ENCODE measurements at places on chromosomes 2 and 18.

DNA sequence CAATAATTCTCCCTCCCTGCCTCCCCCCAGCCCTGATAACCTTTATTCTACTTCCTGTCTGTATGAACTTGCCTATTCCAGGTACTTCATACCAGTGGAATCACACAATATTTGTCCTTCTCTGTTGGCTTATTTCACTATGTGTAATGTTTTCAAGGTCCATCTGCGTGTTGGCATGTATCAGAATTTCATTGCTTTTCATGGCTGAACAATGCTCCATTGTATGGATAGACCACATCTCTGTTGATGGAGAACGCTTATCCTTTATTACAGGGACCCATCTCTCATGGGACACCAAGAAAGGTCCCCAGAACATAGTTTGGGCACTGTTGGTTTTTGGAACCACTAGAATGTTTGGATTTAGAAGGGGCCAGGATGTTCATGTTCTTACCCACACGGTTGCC lies 40.2 kb downstream of the ATOH8 start:
- no peak for DNase-seq

- DNase-seq: no peak
Measured at GRCh38 chr2:54482715-54483114, 26.6 kb downstream of the SPTBN1 start.

GRCh38 chr2:56741601-56742102 lies 557.9 kb downstream of the CCDC85A start:
- no peak for DNase-seq

- no peak for DNase-seq
Measured at GRCh38 chr2:199818026-199818425, 33.0 kb downstream of the FTCDNL1 start.

DNA sequence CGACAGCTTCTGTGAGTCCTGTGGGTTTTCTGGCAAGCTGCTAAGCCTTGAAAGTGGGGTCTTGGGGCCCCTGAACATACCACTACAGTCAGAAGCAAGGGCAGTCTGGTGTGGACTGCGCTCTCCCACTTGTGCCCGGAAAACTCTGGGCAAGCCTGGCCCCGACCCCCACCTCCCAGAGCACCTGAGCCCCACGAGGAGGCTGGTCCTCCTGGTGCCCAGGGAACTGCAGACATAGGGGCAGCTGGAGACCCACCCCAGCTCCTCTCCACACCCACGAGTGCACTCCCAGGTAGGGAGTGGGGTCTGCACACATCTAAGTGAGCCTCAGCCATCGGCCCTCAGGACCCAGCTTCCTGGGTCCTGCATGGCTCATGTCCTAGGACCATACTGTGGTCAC lies 16.2 kb upstream of the GPC1 start:
- no peak for DNase-seq

DNA sequence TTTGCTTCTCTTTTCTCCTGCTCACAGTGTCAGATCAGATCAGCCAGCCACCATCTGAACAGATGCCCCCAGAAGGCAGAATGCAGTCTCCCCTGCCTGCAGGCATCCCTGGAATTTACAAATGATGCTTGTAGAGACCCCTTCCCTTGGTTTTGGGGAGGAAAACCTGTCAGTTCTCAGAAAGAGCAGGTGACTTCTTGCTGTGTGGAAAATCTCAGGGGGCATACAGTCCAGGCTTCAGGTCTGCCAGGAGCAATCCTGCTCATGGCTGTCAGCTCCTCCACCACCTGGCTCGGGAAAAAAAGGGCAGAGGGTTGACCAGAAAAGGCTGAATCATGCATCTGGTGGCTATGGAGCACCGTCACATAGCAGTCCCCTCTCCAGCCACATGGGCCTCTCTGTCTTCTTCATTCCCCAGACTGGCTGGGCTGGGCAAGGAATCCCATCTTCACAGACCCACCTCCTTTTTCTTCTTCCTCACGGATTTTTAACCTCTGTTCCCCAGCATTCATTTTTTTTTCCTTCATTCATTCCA lies 107.0 kb downstream of the KCNF1 start:
- no peak for DNase-seq

DNA sequence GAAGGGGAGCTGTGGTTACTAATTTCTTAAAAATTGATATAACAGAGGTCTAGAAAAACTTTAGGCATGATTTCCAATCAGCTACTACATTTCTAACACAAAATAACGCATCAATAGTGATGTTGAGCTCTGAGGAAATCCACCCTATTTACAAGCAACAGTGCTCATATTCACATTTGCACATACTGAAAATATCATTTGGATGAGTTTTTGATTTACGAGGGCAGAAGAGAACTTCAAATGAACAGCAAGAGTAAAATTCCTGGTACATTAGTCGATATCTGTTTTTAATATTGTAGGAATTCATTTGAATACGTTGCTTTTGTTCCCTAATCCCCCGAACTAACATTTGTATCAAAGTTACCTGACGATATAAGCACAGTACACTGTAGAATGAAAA lies 761.0 kb upstream of the POU3F3 start:
- no peak for DNase-seq

GRCh38 chr2:66437109-66437690 lies 2.3 kb downstream of the MEIS1 start:
- no peak for DNase-seq

- no peak for DNase-seq
Measured at GRCh38 chr18:8947566-8947965, 154.9 kb upstream of the NDUFV2 start.

DNA sequence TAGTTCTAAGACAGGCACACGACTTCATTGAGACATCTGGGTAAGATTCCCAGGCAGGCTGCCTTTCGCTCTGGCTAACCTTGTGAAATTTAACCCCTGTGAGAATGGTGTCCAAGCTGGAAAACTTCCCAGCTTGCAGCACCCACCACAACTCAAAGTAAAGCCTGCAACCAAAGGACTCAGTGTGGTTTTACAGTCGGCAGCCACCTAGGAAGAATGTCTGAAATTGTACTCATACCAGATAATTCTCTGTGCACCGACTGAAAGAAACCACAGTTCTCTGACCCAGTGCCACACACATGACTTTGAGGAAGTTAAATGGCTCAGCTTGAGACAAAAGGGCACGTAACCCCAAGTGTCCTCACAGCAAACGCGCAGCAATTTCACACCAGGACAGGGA lies 125.7 kb downstream of the RBMS1 start:
- DNase-seq: no peak

- DNase-seq: no peak
Measured at GRCh38 chr2:72007402-72007801, 140.3 kb downstream of the CYP26B1 start.

- no peak for DNase-seq
Measured at GRCh38 chr2:95376311-95377215, 25.9 kb upstream of the FAHD2A start.

DNA sequence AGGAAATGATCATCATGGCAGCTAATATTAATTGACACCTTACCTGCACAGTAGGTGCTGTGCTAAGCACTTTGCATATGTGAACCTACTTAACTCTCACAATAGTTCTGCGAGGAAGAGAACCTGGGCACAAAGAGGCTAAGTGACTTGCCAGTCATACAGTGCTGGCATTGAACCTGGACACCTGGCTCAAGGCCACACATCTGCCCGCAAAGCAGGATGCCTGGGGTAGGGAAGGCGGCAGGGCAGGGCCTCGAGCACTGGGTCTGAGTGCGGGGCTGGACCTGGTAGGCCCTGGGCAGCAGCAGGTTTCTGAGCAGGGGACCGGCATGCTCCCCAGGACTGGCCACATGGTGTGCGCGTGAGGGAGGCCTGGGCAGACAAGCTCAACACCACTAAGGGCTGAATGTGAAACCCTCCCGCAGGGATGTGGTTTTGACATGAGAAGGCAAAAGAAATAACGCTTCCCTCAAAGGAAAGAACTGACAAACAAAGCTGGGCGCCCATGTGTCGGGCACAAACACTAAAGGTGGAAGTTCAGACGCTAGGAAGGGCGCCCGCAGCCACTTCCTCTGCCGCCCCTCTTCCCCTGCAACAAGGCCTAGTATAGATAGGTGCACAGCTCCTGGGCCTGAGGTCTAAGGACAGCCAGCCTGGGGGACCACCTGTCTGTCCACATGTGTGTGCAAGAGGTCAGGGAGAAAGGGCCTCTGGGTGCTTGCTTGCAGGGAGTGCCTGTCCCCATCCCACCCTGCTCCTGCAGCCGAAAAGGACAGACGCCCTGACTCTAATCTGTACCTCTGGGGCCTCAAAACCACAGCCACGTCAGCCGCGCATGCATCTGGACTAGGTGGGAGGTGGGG lies 92.5 kb downstream of the ZFP36L2 start:
- DNase-seq: peak; percentile 66

DNA sequence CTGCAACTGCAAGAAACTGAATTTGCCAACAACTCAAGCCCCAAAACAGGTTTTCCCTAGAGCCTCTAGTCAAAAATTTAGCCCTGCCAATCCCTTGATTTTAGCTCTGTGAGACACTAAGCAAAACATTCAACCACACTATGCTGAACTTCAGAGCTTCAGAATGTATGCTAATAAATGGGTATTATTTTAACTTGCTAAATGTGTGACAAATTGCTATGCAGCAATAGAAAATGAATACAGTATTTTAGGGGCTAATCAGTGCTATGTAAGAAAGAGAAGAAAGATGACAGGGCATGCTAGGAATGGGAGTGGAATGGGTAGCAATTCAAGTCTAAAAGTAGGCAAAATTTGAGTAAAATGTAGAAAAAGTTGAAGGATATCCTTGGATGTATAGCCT lies 223.9 kb upstream of the NOL4 start:
- no peak for DNase-seq

GRCh38 chr2:217069263-217070042 lies 209.6 kb upstream of the TNP1 start:
- no peak for DNase-seq

GRCh38 chr2:134080386-134081089 lies 173.3 kb upstream of the MGAT5 start:
- DNase-seq: no peak

GRCh38 chr2:42648796-42649195 lies 80.4 kb downstream of the MTA3 start:
- DNase-seq: no peak

DNA sequence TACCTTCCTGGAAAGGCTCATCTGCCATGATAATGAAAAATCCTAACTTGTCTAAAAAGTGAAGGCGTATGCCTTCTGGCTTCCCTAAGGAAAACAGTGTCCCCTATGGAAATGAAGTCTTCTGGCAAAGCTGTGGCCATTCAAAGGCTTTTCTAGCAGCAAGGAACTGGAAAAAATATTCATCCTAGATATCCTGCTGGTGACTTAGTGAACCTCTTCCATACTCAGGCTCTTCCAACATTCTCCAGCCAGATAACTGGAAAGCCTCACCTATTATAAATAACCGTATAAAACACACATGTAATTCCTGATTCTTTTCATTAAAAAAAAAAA lies 84.7 kb downstream of the RBMS1 start:
- DNase-seq: no peak

Measured in stimulated activated CD4-positive, alpha-beta T cell treated with anti-CD3 and anti-CD28 coated beads, Interleukin-4, amount 100 ng/mL, for 1 hour (primary cell).